ENCODE measurements at places on chromosomes 4 and X.

DNA sequence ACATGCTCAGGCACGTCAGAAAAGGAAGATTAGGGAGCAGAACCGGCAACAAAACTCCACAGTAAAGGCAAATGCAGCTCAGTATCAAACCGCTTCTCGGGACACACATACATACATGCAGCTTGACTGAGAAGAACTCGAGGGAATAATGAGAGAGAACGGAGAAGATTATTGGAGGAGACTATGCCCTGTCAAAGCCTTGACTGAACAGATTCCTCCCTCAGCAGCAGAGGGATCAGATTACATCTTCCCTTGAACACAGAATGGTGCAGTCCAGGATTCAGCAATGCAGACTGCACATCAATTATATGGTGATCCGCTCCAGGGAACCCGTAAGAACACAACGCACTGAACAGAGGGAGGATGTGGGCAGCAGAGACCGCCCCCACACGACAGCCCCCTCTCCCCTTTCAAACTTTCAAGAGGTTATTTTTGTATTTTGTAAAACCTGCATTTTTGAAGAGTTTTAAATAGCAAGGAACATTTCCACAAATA, 183.2 kb downstream of the FBXW7 start:
- DNase-seq: peak; percentile 96

- DNase-seq: no peak
These were observed 102.7 kb upstream of the SORBS2 start for GRCh38 chr4:185914583-185915199.

DNA sequence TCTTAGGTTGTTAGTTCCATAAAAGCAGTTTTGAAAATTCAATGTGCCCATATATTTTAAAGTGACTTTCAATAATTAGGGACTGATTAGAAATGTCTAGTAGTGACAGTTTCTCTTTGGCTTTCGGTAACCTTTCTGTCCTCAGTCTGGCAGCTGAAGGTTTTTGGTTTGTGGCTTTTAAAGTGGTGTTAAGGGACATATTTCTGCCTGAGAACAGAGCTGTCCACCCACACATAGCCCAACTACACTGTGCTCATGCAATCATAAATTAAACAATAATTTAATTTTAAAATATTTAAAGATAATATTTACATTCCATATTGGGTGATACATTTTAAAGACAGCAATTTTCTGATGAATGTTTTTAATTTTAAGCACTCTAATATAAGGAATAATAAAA, 335.0 kb upstream of the TENM3 start:
- no peak for DNase-seq

DNA sequence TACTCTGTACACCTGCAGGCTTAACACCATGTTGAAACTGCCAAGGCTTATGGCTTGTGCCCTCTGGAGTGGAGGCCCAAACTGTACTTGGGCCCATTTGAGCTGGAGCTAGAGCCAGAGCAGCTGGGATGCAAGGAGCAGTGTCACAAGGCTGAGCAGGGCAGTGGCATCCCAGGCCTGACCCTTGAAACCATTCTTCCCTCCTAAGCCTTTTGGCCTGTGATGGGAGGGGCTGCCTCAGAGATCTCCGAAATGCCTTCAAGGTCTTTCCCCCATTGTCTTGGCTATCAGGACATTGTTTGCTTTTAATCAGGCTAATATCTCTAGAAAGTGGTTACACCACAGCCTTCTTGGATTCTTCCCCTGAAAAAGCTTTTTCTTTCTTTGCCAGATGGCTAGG, 10.9 kb upstream of the PNMA5 start:
- no peak for DNase-seq

GRCh38 chr4:85659610-85660218, 184.8 kb downstream of the ARHGAP24 start:
- DNase-seq: no peak

- no peak for DNase-seq
These were observed 3.3 kb upstream of the BGN start for GRCh38 chrX:153491351-153491914.

GRCh38 chr4:90318193-90318592, 191.0 kb downstream of the CCSER1 start:
- DNase-seq: no peak

DNA sequence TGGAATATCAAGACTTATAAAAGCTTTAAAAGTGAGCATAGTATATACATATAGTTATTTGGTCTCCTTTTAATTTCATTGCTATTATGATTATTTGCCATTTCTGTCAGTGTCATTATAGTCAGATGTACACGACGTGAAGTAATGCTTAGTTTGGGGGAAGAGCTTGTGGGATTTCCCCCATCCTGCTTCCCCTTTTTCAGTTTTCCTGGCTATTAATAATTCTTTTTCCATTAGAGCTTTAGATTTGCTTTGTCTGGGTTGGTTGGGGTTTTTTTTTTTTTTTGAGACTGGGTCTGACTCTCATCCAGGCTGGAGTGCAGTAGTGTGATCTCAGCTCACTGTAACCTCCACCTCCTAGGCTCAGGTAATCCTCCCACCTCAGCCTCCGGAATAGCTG, 5.4 kb downstream of the ABCE1 start:
- DNase-seq: no peak

DNA sequence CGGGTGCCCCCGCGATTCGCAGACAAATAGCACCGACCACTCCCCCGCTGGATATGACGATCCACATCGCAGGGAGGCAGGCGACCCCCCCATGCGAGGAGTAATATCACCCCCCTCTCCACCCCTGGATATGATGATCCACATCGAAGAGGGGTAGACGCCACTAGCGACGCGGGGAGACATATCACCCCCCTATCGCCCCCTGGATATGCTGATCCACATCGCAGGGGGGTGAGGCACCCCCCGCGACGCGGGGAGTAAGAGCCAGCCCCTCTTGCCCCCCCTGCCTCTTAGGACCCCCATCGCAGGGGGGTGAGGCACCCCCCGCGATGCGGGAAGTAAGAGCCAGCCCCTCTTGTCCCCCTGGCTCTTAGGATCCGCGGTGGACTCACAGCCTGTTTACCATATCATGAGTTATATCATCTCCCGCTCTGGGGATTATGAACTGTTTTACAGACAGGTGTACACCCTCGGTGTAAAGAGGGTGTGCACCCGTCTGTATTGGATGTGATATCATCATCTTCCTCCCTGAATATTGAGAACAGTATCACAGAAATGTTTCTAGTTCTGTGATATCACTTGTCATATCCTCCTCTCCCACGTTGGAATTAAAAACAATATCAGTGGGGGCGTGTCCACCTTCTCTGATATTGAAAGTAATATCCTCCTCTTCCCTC, 22.7 kb upstream of the DRD5 start:
- DNase-seq: no peak

- no peak for DNase-seq
These were observed 882 bp downstream of the MRFAP1 start for GRCh38 chr4:6641164-6641970.

DNA sequence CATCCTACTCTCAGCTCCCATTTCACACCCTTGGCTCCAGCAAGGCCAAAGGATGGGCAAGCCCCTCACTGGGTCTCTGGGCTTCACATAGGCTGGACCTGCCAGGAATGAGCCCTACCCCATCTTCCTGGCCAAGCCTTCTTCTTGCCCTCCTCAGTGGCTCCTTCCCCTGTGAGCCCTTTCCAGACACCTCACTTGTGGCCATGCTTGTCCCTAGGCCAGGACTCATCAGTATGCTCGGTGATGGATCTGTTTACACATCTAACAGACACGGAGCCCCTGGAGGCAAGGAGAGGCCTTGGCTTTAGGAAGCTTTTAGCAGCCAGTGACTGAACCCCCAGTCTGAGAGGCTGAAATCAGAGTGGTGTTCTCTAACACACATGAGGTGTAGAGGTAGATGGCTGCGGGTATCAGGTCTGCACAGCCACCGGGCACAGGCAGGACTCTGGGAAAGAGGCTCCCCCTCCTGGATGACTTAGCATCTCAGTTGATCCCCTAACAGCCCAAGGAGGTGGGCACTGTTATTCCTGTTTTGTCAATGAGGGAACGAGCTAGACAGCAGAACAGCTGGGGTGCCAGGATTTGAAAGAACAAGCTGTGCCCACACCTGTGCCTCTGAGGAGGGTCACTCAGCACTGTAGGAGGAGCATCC, 44.8 kb downstream of the PPP2R2C start:
- peak; percentile 31 for DNase-seq

DNA sequence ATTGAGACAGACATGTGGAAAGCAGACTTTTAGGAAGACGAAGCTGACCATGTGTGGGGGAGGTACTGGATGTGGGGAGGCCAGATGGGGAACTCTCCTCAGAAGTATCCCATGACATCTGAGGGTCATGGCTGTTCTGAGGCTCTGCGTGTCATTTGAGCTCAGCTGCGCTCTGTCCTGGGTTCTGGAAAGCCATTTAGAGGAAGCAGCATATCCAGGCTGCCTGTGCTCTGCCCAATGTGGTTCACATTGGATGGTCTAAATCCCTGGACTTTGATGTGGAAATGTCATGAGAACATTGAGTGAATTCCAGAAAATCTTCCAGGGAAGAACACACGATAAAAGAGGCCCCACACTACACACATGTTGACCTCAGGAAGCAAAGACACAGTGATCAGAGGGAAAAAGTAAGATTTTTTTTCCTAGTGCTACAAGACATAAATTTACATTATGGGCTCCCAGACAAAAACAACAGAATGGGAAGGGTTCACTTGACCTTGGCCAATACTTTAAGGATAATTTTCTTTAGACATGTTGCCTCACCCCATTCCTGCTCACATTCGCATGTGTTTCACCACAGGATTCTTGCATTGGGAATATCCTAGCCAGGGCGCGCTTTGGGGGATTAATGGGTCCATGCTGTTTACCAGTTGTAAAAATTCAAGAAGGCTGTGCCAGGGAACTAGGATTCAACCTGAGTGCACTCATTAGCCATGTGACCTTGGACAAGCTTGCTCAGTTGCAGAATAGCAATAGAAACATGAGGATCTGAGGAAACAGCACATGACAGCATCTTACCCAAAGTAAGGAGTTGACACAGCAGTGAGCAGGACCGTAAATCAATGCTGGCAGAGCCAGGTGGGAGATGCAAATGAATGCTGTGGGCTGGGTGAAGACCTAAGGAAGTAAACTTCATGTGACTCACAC, 73.2 kb upstream of the C1QTNF7 start:
- DNase-seq: no peak

GRCh38 chrX:4710618-4711433, 997.4 kb upstream of the PRKX start:
- DNase-seq: peak; percentile 88

DNA sequence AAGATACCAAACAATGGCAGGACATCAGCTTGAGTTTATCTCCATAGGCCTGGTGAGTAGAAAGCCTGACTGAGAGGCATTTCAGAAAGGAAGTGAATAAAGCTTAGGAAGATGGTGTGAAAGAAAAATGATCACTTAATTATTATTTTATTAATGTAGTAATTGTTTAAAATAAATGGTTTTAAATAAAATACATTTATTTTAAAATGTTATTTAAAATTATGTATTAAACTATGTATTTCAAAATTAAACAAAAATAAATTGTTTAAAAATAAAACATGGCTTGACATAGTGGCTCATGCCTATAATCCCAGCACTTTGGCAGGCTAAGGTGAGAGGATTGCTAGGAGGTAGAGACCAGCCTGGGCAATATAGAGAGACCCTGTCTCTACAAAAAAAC, 145.8 kb downstream of the IL15 start:
- DNase-seq: no peak

DNA sequence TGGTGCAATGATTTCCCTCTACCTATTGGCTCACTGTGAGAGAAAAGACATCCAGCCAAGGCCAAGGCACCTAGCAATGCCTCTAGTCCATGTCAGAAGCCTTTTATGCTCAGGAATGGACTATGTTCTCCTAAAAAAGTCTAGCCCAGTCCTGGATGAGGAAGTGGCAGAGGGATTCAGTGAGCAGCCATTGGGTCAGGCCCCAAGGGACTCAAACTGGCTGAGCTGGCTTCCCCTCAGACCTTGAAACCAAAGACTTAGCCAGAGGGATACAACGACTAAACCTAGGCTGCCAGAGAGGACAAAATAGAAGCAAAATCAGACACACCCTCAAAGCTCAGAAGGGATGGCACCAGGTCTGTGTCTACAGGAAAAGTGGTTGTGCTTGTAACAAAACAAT, 49.1 kb downstream of the ARHGEF9 start:
- DNase-seq: no peak

DNA sequence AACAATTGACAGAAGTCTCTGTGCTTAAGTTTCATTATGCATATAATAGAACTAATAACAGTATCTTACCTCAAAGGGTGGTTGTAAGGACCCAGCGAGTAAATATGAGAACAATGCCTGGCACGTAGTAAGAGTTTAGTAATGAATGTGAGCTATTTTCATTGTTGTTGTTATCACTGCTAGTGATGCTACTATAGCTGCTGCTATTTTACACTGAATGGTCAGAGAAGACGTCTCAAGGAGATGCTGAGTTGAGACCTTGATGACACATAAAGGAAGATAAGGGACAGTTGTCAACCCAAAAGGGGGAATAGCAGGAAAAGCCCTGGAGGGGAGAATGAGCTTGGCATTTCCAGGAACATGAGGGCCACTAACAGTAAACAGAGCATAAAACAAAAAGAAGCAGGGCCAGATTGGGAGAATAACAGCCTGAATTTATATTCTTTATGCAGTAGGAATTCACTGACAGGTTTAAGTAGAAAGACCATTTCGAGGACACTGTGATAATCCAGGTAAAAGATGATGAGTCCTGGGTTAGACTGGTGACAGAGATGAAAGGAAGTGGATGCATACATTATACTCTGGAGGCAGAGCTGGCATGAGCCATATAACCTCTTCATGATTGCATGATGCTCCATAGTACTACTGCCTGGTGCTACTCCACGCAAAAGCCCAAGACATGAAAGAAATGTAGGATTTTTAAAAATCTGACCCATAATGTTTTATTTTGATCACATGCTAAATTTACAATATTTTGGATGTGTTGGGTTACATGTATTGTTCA, 23.1 kb downstream of the ATP8A1 start:
- DNase-seq: no peak

GRCh38 chr4:77922158-77923094, 59.8 kb downstream of the MRPL1 start:
- DNase-seq: no peak

DNA sequence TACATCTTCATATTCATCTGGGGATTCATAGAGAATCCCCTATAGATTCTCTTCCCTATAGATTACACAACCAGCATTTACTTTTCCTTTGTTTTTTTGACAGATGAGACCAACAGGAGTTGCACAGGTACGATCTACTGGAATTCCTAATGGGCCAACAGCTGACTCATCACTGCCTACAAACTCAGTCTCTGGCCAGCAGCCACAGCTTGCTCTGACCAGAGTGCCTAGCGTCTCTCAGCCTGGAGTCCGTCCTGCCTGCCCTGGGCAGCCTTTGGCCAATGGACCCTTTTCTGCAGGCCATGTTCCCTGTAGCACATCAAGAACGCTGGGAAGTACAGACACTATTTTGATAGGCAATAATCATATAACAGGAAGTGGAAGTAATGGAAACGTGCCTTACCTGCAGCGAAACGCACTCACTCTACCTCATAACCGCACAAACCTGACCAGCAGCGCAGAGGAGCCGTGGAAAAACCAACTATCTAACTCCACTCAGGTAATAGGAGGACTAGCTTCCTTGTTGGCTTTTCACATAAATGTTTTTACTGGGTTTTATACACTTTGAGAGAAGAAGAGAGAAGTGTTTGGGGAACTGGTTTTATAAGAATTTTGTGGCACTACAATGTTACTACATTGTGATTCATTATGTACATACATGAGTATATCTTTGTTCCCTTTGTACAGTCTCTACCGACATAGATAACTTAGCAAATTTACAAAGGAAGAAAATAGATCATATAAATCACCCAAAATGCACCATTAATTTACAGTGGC, 137.2 kb downstream of the DIPK2B start:
- DNase-seq: no peak
